Fibroblast of pulmonary artery (primary cell): ENCODE measurements at places on chromosomes 3 and 15.
A peak's percentile ranks its signal among the peaks of the same experiment; 100 is the strongest.

- DNase-seq: peak; percentile 77
Observed at GRCh38 chr3:137105277-137105977, 147.6 kb downstream of the IL20RB start.

GRCh38 chr3:36800533-36801116, 36.3 kb upstream of the DCLK3 start:
- no peak for DNase-seq

- no peak for DNase-seq
Observed at GRCh38 chr3:127978636-127979035, 63.6 kb downstream of the KBTBD12 start.

DNA sequence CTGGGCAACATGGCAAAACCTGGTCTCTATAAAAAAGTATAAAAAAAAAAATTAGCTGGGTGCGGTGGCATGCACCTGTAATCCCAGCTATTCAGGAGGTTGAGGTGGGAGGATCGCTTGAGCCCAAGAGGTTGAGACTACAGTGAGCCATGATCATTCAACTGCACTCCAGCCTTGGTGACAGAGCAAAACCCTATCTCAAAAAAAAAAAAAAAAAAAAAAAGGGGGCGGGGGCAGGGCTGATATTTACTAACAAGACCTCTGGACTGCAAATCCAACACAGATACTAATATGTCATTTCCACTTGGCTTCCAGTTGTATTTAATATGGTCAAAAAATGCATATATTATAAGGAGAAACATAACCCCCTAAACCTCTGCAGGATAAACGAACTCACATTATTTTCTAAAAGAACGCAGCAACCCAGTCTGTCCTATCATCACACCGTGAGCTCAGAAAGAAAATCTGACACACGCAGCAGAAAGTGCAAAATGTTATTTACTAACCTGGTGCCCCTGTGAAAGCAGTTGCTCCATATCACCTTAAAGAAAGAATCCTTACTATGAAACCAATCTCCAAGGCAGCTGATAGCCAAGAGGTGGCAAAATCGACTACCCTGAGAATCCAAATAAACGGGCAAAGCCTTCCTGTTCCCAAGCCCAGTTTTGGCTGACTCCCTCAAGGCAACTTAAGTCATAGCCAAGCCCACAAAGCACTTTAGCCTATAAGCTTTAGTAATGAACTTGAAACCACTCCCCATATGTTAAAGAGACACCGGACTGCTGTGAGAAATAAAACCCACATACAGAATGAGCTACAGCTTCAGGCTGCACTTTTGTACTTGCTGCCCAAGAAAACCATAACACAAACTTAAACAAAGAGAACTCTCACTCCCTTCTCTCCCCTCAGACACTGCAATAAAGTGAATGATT, 39.3 kb downstream of the PLD1 start:
- DNase-seq: peak; percentile 93

GRCh38 chr15:29473621-29474105, 204.0 kb upstream of the NSMCE3 start:
- DNase-seq: no peak

DNA sequence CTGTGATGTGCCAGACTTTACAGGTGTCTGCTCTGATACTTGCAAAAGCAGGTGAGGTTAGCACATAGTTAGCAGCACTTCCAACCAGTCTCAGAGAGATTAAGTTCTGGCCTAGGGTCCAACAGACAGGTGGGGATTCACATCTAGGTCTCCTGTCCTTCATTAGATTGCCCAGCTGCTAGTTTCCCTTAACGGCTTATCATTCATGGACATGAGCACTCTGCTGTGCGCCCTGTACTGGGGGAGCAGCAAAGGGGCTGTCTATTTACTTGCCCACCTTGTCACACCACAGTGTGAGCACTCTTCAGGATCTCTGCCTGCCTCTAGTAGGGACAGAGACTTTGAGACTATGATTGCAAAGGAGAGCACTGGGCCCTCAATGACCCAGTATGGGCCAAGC, 8.7 kb downstream of the SPSB4 start:
- no peak for DNase-seq

GRCh38 chr3:171456765-171457606, 3.2 kb downstream of the TNIK start:
- DNase-seq: no peak

GRCh38 chr3:84125760-84126159, 833.0 kb upstream of the CADM2 start:
- no peak for DNase-seq
